NCI-H1930 (cell line): ENCODE measurements at places on chromosomes 13 and 19.

- DNase-seq: no peak
These were observed 2.7 kb upstream of the ACP5 start for GRCh38 chr19:11580116-11580515.

DNA sequence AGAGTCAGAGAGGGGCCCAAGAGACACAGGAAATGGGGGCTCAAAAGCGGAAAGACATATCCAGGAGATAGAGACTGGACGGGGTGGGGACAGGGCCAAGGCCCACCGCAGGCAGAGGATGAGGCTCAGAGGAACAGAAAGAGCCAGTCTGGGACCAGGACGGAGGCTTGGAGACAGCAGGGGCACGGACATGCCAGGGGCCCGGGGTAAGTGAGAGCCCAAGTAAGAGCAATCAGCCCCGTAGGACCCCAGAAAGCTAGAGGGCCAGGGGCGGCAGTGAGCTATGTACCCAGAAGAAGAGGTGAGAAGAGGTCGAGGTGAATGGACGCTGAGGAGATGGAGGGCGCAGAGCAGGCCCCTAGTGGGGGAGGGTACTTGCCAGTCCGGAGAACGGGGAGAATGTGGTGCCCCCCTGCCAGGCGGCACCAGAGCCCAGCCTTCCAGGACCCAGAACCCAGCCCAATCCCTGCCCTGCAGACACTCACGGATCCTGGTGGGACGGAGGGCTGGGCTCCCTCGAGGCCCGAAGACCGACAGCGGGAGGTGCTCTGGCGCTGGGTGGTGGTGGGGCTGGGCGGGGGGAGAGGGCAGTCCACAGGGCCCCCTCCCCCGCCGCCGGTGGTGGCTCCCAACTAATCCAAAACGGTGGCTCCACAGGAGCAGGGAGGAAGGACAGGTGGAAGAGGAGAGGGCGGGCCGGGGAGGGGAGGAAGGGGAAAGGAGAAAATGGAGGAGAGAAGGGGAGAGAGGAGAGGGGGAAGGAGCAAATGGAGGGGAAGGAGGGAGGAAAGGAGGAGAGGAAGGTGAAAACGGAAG is 1.0 kb downstream of the GRIK5 start:
- no peak for DNase-seq

DNA sequence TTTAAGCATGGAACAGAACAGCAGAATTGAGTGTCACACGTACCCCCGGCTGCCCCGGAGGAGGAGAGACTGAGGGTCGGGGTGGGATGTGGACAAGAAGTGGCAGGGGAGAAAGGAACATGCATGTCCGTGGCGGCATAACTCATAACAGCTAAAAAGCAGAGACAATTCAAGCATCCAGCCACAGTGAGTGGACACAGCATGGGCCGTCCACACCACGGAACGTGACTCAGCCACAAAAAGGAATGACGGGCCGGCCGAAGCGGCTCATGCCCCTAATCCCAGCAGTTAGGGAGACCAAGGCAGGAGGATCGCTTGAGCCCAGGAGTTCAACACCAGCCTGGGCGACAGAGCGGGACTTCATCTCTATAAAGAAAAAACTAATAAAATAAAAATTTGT is 7.6 kb downstream of the DOHH start:
- DNase-seq: no peak

GRCh38 chr13:69450245-69450644 is 657.4 kb upstream of the ATXN8OS start:
- no peak for DNase-seq

- DNase-seq: no peak
These were observed 50.0 kb downstream of the PIN1 start for GRCh38 chr19:9885077-9885552.

- DNase-seq: peak; percentile 45
These were observed 10.5 kb upstream of the TINCR start for GRCh38 chr19:5578097-5578846.

- DNase-seq: no peak
These were observed 110.5 kb upstream of the SLITRK1 start for GRCh38 chr13:83992566-83993358.

DNA sequence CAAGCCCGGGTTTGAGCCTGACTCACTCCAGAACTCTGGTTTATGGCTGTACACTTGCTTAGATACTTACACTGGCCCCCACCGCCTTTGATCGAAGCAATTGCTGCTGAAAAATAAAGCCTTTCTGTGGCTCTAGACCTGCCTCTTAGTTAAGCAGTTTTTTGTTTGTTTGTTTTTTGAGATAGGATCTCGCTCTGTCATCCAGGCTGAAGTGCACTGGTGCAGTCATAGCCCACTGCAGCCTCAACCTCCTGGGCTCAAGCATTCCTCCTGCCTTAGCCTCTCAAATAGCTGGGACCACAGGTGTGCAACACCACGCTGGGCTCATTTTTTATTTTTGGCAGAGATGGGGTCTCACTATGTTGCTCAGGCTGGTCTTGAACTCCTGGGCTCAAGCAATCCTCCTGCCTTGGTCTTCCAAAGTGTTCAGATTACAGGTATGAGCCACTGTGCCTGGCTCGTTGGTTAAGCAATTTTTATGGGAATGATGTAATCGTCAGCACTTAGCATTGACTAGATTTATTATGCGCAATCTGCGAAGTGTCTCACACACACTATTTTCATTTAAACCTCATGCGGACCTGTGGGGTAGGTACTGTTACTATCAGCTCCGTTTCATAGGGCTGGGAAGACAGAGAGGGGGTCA is 22.2 kb downstream of the PPP2R1A start:
- DNase-seq: no peak

DNA sequence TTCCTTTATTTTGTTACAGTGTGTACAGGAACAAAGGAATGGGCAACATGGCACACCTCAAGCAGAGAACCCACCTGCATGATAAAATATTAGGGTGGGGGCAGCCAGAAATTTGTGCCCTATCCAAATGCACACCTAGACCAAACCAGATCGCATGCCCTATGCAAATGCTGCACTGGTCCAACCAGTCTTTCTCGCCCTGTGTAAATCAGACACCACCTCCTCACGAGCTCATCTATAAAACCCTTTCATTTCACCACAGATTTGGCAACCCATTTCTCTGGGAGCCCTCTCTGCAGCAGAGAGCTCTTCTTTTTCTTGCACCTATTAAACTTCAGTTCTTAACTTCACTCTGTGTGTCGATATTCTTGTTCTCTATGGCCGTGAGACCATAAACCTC is 1559.2 kb downstream of the SLITRK1 start:
- DNase-seq: no peak

- DNase-seq: no peak
These were observed 8.9 kb downstream of the IGFL3 start for GRCh38 chr19:46115396-46116106.

GRCh38 chr13:87536899-87537298 is 134.3 kb upstream of the SLITRK5 start:
- DNase-seq: no peak

GRCh38 chr13:112171570-112171965 is 104.6 kb downstream of the SOX1 start:
- DNase-seq: no peak

- no peak for DNase-seq
These were observed 551.0 kb upstream of the NBEA start for GRCh38 chr13:34391076-34391475.

DNA sequence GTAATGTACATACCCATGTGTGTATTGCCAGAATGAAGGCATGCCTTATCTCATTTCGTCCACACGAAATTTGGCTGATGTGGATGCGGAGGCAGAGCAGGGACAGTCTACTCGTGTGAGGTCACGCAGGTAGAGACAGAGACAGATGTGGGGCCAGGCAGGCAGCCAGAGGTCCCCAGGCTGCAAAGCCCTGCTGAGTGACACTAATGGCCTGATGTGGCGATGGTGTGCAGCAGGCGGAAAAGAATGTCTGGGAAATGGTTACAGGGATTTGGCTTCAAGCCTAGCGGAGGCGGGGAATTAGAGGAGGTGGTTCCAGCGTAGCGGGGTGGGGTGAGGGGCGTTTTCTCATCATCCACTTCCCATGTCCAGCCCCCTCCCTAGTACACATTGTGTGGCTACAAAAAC is 4.2 kb upstream of the IZUMO2 start:
- DNase-seq: no peak

GRCh38 chr19:39737351-39737750 is 478 bp downstream of the CLC start:
- DNase-seq: no peak
